ENCODE measurements at places on chromosomes 2 and 18.

GRCh38 chr18:31649978-31650719 lies 34.2 kb downstream of the B4GALT6 start:
- no peak for DNase-seq

GRCh38 chr2:144518748-144519596 lies 947 bp downstream of the ZEB2 start:
- no peak for DNase-seq

DNA sequence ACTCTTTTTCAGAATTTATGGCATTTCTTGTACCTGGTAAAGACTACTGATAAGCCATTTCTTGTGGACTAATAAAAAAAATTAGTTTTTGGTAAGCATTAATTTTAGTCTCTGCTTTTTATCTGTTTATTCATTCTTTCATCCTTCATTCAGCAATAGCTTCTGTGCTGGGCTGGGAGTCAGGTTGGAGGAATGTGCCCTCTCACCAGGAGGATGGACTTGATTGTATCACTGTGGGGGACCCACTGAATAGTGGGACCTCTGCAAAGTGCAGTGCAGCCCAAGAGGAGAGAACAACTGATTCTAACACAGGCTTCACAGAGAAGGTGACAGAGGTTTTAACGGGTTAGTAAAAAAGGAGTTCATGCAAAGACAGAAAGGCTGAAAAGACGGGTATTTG lies 39.1 kb downstream of the CDC42EP3 start:
- no peak for DNase-seq

DNA sequence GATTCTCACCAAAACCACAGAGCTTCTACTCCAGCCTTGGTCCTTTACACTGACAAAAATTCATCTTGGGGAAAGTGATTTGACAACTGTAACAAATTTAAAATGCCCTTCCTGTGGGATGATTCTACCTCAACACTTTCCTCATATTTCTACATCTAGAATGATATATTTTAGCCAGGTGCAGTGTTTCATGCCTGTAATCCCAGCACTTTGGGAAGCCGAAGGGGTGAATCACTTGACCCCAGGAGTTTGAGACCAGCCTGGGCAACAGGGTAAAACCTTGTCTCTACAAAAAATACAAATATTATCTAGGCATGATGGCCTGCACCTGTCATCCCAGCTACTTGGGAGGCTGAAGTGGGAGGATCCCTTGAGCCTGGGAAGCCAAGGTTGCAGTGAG lies 408.6 kb downstream of the CDH7 start:
- no peak for DNase-seq

DNA sequence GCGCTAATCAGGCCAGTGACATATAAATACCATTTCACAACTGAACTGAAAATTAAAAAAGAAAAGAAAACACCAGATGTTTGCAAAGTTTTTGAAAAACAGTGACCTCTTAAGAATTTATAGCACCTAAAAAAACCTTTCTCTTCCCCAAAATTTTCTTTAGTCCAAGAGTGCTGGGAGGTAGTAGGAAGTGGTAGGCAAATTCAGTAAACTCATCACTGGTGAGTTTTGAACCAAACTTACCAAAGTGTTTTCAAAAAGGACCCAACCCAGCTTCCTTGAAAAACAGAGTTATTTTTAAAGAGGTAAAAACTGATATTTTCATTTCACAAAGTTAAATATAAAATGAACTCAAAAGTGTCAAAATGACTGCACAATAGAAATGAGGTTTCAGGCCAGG lies 90.4 kb downstream of the TMEM247 start:
- DNase-seq: no peak

DNA sequence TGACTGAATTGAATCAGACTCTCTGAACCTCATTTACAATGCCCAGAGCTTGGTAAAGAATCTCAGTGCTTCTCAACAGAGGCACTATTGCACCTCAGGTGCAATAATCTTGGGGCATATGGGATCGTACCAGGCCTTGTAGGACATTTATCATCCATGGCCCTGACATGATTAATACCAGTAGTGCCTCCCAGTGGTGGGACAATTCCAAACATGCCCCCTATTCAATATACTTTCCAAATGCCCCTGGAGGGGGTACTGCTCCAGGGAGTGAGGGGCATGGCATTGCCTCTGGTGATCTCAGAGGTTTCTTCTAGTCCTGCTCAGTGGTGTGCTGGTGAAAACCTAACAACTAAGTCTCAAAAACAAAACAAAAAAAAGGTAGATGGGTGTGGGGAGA lies 174.9 kb upstream of the SMAD2 start:
- no peak for DNase-seq

DNA sequence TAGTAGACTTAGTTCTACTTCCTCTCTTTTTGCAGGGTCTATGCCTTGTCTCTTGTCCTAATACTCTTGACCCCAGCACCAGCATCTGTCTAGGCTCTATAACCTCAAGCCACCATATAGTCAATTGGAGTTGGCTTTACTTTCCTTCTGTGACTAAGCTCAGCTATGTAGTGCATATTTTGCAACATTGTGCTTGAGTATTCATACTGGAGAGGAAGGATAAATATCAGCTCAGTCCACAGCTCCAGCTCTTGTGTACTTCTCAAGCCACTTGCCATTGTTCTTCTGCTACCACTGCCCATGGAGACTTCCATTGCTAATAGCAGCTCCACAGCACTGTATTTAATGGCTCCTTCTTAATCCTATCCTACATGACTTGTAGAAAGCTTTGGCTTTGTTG lies 35.5 kb upstream of the CD28 start:
- no peak for DNase-seq

GRCh38 chr2:84914334-84914733 lies 8.9 kb downstream of the TMSB10 start:
- DNase-seq: no peak

DNA sequence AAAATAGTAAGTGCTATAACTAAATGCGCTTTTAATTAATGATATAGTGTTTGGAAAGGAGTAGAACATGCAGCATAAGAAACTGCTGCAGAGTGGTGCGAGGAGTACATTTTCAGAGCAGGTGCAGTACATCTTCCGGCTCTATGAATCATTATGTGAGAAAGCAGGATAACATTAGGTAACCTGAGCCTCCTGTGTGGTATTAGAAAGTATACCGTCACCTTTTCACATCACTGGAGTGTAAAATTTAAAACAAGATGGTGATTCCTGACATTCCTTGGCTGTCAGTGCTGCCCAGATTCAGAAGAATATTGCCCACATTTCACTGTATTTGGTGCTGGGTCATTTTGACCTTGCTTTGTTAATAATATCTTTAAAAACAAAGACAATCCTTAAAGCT lies 7.8 kb upstream of the DYNC2LI1 start:
- DNase-seq: peak; percentile 82

GRCh38 chr18:4077204-4077603 lies 377.9 kb downstream of the DLGAP1 start:
- DNase-seq: no peak

GRCh38 chr2:187877391-187877790 lies 323.2 kb upstream of the TFPI start:
- no peak for DNase-seq

GRCh38 chr2:29240601-29241000 lies 125.4 kb downstream of the CLIP4 start:
- DNase-seq: no peak

- no peak for DNase-seq
These were observed 58.9 kb downstream of the ADNP2 start for GRCh38 chr18:80167931-80168330.

- DNase-seq: no peak
These were observed 16.2 kb downstream of the KLF7 start for GRCh38 chr2:207149249-207150213.

- DNase-seq: peak; percentile 52
These were observed 107.9 kb downstream of the B3GNT2 start for GRCh38 chr2:62303788-62304187.

GRCh38 chr18:34039201-34039600 lies 185.5 kb downstream of the NOL4 start:
- peak; percentile 41 for DNase-seq

GRCh38 chr18:9416563-9417072 lies 58.7 kb upstream of the RALBP1 start:
- no peak for DNase-seq

DNA sequence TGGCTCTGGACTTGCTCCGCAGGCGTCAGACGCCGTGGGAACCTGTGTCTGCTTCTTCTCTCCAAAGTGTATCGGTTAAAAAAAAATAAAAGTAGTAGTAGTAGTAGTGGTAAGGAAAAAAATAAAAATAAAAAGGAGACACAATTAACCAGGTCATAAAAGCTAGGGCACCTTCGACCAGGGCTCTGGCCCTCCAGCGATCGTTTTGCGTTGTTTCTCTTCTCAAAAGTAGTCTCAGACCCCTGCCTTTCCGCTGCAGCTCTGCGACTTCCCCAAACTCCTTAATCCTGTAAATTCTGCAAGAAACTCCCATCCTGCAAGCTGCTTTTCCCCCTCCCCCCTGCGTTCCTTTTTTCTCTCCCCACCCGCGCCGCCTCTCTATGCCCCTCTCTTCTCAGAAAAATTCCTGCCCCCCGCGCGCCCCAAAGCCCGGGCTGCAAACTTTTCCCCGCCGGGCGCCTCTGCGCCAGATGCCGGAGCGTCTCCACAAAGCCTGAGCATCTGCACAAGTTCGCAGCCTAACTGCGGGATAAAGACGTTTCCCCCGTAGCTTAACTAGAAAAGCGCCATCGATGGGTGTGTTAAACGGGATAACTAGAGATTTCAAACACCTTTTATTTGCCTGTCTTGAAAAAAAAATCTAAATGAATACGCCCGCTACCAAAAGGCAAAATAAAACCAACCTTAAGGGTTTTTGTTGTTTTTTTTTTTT lies 1.8 kb upstream of the SALL3 start:
- DNase-seq: no peak

GRCh38 chr2:233385489-233386044 lies 31.3 kb downstream of the DGKD start:
- DNase-seq: no peak

- no peak for DNase-seq
These were observed 3.0 kb downstream of the MEIS1 start for GRCh38 chr2:66437691-66438497.

- DNase-seq: peak; percentile 73
These were observed 76.8 kb downstream of the ALPK2 start for GRCh38 chr18:58552057-58552461.

GRCh38 chr2:23385351-23385747 lies 370 bp downstream of the KLHL29 start:
- peak; percentile 70 for DNase-seq

- DNase-seq: no peak
These were observed 46.3 kb downstream of the ATL2 start for GRCh38 chr2:38330754-38331153.

DNA sequence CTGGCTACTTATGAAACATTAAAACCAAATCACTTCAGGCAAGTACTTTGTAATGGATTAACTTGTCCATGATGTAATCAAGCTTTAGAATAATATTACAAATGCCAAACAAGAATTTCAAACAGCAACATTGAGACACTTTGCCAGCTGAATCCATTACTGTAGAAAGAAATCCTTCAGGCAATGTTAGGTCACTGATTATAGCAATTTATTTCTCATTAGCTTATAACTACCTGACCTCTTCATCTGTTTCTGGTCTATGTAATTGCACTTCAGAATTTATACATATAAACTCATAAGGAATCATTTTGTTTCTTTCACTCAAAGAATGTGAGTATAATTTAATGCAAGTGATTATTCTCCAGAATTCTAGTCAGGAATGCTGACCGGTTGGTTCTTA lies 692.6 kb upstream of the TMEFF2 start:
- DNase-seq: no peak

DNA sequence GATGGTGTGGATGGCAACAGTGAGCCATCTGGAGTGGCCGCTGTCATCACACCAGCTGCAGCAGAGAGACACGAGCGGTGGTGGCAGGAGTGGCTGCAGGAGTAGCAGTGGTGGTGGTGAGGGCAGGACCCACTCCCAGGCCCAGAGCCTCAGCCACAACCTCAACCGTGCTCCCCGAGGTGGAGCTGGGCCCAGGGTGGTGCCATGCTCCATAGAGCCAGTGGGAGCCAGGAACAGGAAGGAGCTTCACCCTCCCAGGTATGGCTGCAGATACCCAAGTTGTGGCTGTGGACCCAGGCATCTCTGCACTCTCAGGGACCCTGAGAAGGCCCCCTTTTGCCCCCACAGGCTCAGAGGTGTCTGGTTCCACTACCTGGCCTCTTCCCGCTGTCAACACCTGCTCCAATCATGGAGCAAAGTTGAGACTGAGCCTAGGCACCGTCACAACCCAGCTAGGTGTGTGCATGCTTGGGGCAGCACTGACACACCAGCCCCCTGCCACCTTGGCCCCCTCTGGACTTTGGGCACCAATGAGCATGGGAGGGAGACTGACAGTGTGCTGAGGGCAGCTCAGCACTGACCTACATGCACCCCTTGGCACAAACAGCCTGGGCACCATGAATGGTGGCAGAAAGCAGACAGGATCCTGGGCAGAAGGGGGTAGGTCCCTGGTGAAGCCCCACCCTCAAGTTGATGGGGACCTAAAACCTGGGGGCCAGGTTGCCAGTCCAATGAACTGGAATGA lies 188.9 kb downstream of the NDUFA10 start:
- no peak for DNase-seq

GRCh38 chr2:170292415-170292814 lies 114.5 kb downstream of the MYO3B start:
- DNase-seq: no peak

- peak; percentile 8 for DNase-seq
These were observed 12.5 kb upstream of the GYPC start for GRCh38 chr2:126643431-126643830.

GRCh38 chr2:209305746-209306196 lies 118.1 kb upstream of the MAP2 start:
- DNase-seq: no peak

DNA sequence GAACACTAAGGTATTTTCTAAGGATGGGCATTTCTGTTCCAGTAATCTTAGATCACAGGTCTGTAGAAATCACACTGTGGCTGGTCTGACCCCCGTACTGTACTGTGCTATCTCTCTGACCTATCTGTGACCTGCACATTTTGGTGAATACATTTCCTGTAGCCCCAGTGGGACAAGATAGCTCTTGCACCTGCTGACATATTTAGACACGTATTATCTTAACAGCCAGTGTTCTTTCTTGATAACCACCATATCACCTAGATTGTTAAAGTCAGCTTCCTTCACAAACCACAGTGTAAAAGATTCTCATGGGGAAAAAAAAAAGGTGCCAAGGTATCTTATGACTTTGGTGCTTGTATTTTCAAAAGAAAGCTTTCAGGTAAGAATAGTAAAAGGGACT lies 39.8 kb upstream of the TMEM247 start:
- no peak for DNase-seq

- peak; percentile 56 for DNase-seq
These were observed 447.3 kb downstream of the KCNJ3 start for GRCh38 chr2:155145758-155146229.

DNA sequence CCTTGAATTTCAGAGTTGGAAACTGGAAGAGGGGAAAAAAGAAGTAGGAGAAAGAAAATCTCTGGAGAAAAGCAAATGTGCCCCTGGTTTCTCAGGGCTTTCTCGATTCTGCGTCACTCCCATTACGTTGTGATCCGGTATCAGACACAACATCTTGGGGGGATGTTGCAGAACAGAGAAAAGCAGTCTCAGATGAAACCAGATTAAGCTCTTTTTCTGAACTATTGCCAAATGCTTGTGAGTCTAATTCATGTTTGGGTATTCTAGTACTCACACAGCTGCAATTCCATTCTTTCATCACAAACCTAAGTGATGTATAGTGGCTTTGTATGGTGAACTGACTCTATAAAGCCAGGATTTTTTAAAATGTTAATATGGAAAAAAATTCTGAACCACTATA lies 233.2 kb downstream of the TCF4 start:
- DNase-seq: no peak

All from DMS53 (cell line).